ENCODE measurements at places on chromosomes 1 and 21.

DNA sequence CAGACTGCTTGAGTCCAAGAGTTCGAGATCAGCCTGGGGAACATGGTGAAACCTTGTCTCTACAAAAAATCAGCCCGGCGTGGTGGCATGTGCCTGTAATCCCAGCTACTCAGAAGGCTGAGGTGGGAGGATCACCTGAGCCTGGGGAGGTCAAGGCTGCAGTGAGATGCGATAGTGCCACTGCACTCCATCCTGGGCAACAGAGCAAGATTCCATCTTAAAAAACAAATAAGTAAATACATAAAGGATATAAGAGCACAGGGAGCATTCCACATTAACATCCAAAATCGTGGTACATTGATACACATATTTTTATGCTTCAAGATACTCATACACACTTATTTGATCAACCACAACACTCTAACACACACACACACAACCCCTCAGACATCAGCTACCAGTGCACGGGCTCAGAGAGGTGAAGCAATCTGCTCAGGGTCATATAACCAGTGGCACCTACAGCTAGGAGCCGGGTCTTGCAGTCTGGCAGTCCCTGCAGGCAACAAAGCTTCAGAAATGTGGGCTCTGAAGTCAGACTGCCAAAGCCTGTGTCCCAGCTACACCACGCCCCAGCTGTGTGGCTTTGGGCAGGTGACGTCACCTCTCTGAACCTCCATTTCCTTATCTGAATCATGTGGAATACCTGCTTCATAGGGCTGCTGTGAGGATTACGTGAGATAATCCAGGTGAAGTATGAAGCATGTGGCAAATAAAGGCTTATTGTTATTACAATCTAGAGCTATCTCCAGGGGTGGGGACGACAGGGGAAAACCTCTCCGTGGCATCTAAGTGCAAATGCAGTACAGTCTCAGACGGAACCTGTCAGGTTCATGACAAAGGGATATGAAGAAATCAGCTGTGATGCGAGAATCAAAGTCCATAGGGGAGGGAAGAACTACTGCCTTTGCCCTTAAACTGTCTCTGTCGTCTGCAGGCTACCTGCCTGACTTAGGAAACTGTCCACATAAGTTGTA, 4.8 kb upstream of the CRYBG2 start:
- no peak for DNase-seq

DNA sequence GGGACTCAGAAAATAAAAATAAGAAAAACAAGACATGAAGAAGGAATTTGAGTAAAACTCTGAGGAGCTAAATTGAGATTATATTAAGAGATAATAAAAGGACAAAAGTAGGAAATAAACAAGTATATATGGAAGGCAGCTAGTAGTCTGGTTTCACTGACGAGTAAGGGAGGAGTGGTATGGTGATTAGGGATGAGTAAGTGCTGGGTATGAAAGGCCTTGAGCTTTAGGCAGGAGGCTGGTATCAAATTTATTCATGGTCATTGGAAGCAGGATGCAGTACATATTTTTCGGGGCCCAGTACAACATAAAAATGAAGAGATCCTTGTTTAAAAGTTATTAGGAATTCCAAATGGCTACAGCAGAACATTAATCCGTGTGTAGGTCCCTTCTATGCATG, 789.7 kb upstream of the PRMT6 start:
- no peak for DNase-seq

GRCh38 chr1:205275916-205276688, 45.4 kb downstream of the NUAK2 start:
- no peak for DNase-seq

DNA sequence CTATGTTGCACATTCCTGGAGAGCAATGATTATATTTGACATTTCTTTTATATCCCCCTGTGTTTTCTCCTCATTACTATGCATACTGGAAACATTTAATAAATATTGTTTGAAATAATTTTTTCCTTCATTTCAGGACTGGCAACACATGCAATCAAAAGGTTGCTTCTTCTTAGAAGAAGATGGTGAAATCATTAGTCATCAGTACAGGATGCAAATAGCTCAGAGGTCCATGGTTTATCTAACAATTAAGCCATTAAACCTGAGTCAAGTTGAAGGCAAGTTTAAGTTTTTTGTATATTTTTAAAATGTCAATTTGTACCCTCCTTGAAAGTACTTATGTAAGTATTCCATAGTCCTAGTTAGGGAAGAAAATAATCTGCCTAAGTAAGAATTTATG, 22.5 kb downstream of the EFCAB7 start:
- no peak for DNase-seq

GRCh38 chr21:34833465-34833864, 164.7 kb downstream of the CLIC6 start:
- DNase-seq = no peak

DNA sequence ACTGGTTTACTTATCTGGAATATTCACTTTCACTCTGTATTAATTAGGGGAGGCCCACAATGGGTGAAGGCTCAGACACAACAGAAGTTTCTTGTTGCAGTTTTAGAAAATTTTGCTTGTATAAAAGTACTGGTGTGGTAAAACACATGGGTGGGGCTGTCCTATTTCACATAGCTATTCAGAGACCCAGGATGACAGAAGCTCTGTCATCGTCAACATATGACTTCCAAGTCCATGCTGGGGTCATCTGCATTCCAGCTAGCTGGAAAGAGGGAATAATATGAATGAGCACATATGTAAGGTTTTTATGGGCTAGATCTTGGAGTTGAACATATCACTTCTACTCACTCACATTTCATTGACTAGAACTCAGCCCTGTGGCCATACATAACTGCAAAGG, 166.4 kb upstream of the KCTD3 start:
- DNase-seq = no peak

DNA sequence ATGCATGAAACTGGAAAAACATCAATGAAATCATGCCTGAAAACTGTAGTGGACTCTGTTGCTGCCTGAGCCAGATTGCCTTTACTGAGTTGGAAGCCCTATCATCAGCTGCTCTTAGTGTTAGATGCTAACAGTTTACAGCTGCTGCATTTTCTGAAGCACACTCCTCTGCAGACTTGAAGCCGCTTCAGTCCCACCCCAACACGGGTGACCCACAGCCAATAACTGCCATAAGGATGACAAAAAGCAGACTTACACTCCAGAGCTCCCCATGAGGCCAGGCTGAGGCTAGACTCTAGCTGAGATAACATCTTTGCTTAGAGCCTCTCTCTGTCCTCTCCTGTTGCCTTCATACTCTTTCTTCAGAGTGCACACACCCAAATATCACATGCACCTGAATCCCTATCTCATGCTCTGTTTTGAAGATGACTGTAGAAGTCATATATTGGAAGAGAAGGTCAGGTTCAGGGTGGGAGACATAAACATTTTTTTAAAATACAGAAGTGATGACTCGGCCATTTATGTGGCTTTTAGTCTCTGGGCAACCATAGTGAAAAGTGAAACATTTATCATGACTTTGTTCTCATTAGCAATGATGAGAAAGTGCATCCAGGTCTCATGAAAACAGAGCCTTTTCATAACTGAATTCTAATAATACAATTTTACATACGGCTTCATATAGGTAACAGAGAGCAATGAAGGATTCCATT, 161.0 kb downstream of the KCNK2 start:
- DNase-seq = no peak

DNA sequence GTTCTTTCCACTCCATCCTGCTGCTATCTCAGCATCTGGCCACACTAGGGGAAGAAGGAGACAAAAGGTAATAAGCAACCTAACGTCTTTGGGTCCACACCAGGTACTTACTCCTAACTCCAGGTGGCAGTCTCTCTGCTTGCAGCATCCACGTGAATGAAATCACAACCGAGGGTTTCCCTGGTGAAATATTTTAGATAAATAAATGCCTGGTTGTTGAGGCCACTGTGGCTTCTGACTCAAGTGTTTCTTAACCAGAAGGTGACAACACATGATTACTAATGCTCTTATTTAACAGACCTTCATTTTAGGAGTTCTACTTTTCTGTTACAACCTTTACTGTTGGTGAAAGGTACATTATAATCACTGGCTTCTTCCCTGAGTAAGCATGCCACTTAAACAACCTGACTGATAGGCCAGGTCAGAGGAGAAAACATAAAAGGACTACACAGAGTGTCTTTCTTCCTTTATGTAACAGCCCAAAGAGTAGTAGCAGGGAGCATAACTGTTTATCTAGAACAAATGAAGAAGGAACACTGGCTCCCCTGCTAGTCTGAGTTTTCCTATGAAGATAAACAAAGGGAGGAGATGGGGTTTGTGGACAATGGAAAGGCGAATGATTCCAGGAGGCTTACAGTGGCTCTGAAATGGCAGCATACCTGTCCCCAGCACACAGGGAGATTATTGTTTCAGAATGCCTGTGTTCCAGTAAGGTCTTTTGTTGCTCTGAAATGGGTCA, 59.9 kb downstream of the SYT6 start:
- peak; percentile 28 for DNase-seq

DNA sequence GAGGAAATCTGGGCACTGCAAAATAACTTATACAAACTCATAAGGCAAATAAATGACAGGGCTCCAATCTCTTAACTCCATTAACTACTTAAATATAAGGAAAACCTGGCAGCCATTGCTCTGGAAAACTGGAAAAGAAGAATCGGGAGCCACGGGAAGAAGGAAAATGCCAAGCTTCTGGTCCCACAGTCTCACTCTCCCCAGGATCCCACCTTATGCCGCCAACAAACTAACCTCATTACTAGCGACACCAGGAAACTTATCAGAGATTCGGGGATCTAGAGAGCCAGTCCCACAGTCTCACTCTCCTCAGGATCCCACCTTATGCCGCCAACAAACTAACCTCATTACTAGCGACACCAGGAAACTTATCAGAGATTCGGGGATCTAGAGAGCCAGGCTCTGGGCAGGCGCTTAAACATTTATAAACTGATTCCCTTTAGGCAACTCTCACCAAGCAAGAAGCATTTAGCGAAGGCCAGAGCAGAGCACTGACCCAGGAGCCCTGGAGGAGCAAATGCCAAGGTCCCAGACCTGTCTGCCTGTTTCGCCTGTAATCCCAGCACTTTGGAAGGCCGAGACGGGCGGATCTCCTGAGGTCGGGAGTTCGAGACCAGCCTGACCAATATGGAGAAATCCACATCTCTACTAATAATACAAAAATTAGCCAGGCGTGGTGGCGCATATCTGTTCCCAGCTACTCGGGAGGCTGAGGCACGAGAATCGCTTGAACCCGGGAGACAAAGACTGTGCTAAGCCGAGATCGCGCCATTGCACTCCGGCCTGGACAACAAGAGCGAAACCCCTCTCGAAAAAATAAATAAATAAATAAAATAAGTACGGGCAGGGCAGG, 720 bp downstream of the PSMB2 start:
- no peak for DNase-seq

DNA sequence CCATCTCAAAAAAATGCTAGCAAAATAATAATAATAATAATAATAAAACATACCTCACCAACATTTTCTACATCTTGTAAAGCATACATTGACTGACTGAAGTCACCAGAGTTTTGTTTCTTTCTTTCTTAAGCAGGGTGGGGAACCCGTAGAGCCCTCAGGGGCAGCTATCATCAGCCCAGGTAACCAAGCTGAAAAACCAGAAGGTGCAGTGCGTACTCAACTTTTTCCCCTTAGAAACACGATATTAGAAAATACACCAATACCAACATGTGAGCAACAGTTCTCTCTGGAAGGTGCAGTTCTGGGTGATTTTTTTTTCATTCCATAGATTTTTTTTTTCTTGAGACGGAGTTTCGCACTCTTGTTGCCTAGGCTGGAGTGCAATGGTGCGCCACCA, 54.3 kb upstream of the LGALS8 start:
- no peak for DNase-seq

- DNase-seq = no peak
These were observed 25.0 kb downstream of the RBM15 start for GRCh38 chr1:110364221-110364620.

DNA sequence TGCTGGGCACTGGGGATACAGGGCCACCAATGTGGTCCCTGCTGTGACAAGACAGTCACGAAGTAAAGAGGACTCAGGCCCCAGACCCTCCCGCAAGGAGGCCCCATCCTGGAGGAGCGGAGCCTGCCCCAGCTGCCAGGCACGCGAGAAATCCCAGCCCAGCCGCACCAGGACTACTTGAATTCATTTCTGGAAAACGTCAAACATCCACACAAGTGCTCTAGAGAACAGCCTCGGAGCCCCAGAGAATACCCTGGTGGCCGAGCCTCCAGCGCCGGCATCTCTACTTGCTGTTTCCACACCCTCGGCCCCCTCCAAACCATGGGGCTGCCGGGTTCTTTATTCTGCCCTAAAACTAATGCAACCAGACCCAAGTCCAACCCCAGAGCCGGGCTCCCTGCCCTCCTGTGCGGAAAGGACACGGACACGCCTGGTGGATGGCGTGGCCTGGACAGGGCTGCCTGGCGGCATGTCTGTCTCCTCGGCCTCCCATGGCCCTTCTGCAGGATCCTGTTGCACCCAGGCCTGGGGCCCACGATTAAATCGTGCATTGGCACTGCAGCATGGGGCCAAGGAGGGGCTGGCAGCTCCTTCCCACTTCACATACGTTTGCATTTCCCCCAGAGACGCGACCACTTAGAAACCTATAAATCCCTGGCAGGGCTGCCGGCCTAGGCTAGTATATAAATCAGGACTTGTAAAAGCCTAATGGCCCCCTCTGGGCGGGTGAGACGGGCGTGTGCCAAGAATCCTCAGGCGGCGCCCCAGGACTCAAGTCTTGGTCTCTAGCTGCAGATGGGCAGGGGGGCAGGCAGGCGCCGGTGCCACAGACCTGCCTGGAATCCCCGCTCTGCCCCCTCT, 41.2 kb downstream of the DMRTB1 start:
- peak; percentile 27 for DNase-seq

- no peak for DNase-seq
These were observed 22.6 kb downstream of the CLCA1 start for GRCh38 chr1:86491171-86491950.

DNA sequence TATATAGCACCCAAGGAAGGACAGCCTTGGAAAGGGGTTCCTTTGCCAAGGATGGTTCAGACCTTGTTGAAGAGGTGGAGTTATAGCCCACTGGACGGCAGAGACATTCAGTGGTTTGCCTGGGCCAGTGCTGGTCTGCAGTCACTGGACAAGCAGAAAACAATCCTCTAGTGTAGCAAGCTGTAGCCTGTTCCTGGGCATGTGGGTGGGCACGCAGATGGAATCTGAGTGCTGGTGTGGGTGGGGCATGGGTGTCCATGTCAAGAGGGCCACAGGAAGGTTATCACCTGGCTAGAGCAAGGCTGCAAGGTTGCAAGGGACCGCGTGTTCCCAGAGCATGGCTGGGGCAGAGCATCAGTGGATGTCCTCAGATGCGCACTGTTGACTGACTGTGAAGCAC, 244.7 kb downstream of the PTPRU start:
- DNase-seq = no peak

- peak; percentile 61 for DNase-seq
These were observed 4.8 kb downstream of the KIAA1614 start for GRCh38 chr1:180917306-180918065.

DNA sequence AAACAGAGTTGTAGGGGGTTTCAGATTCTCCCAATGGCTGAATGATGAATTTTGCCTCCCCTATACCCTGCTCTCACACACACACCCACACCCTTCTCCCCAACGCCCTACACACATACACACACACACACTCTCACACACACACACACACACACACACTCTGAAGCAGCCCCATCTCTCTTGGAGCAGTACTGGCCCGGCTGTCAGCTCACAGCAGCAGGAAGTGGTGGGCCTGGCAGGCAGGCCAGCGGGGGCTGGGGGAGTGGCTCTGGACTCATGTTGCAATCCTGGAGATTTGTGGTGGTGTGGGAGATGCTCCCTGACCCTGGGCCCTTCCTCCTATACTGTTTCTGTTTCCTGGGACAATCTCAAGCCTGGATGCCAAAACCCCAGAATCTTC, 2.2 kb downstream of the IKBKE start:
- peak; percentile 89 for DNase-seq

- no peak for DNase-seq
These were observed 21.3 kb downstream of the ACTL8 start for GRCh38 chr1:17776426-17776825.

All from foreskin fibroblast (primary cell).